Esophagus squamous epithelium (tissue), 5 donors: ENCODE measurements at places on chromosomes 2 and 18.

DNA sequence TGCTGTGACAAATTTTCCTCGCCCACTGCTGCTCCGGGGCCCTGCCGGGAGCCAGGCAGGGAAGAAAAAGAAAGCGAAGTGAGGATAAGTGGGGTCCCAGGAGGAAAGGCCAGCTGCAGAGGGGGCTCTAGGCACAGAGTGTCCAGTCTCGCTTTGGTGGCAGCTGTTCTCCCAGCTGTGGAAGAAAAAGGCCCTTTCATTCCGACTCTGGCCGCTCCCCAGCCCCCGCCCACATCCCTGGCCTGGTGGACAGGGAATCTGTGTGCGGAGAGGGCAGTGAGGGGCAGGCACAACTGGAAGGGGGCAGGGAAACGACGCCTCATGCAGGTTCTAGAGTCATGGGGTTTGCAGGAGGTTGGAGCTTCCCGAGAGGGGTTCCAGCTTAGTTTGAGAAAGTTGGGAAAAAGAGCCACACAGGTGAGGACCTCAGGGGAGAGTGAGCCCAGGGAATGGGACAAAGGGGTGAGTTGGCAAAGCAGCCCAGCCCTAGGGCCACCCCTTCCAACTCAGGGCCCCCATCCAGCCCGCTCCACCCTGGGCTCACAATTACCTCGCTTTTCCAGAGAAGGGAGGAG, 1.8 kb downstream of the RTKN start:
- DNase-seq: no peak

DNA sequence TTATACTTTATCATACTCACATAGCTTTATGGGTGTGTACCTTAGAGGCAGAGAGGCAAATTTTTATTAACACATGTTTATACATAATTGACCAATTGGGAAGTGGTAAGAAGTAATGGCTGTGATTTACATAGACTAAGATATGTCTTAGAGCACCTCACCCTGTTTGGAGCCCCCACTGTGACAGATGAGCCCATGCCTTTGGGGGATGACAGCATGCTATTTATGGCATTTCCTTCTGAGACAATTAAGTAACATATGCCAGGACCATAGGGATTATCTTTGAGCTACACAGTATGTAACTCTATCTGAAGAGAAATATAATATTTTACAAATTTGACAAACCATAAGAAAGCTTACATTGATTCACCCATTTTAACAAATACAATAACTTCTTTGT, 1655.3 kb upstream of the ACVR2A start:
- no peak for DNase-seq

DNA sequence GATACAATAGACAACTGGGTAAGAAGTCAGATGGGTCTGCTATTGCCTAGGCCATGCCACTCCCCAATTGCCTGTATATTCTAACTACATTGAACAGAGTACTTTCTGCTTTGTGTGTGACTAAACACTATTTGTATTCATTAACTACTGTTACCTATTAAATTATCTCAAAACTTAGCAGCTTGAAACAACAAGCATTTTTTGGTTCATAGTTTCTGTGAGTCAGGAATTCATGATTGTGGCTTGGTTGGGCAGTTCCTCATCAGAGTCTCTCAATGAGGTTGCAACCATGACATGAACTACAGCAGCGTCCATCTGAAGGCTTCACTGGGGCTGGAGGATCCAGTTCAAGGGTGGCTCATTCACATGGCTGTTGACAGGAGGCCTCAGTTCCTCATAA, 205.7 kb downstream of the EN1 start:
- DNase-seq: no peak

GRCh38 chr2:201182650-201183364, at the start of gene CASP10:
TSS of gene CASP10 (plus strand) at chr2:201183141. CDS start at chr2:201185778, 2,637 bp downstream.
- no peak for DNase-seq
